NB4 (cell line): ENCODE measurements at places on chromosomes 7 and 10.

DNA sequence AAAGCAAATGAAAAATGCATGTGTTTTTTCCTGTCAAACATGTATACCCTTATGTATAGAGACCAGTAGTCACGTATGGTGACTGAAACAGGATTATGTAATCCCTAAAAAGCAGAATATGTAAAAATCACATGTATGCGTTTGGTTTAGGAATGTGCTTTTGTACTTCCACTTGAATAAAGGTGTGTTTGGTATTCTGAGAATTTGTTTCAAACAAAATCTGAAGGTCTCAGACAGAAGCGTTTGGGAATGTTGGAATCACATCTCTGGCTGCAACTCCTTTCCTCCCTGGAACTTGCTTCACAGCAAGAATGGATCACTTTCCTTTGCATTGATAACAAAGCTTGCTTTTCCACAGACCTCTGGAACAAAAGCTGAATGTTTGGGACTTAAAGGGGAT lies 17.8 kb downstream of the ZNF655 start:
- DNase-seq, result no peak

DNA sequence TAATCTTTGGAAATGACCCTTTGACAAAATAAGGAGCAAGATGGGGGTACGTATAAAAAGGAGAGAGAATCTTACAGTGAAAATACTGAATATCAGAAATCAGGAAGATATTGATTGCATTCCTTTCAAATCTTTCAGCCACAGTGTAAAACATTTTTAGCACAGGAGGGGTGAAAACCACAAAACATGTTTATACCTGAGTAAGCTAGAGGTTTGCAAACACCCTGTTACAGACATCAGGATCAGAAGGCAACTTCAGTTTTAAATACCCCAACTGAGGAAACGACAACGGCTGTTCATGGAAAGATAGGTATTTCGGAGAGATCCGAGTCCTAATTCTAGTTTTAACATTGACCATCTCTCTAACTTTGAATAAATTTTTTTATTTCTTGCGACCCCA lies 69.1 kb upstream of the ITGB1 start:
- no peak for DNase-seq

GRCh38 chr10:9819756-9820494 lies 1197.7 kb upstream of the CELF2 start:
- DNase-seq, result no peak

GRCh38 chr7:50970092-50970491 lies 187.4 kb upstream of the GRB10 start:
- DNase-seq, result no peak

GRCh38 chr10:127990846-127991542 lies 84.1 kb downstream of the PTPRE start:
- DNase-seq, result no peak

DNA sequence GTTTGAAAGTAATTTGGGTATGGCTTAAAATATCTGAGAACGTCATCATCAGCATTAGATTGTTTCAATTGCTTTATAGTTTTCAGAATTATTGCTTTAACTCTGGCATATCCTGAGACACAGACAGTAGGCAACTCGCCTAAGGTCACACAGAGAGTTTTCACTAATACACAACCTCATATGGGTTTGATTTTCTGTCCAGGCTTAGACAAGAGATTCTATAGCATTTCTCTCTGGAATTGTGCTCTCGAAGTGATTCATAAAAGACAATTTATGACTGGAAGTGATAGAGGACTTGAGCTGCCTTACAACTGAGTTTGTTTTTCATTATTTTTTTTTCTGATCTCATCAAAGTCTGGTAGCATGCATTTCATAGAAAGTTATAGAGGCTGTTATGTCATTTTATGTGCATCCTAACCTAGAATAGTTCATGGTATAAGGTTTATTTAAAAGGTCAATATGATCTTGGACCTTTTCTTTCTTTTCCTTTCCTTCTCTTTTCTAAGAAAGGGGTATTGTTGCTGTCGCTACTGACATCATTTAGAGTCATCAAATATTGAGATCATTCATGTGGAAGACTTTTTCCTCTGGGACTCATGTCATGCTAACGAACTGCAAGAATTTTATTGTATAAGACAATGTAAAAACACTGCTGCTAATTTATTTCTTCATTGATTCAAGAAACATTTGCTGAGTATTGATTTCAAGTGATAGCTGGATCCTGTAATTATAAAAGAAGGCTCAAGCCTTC lies 278.2 kb downstream of the PLXDC2 start:
- DNase-seq, result no peak

DNA sequence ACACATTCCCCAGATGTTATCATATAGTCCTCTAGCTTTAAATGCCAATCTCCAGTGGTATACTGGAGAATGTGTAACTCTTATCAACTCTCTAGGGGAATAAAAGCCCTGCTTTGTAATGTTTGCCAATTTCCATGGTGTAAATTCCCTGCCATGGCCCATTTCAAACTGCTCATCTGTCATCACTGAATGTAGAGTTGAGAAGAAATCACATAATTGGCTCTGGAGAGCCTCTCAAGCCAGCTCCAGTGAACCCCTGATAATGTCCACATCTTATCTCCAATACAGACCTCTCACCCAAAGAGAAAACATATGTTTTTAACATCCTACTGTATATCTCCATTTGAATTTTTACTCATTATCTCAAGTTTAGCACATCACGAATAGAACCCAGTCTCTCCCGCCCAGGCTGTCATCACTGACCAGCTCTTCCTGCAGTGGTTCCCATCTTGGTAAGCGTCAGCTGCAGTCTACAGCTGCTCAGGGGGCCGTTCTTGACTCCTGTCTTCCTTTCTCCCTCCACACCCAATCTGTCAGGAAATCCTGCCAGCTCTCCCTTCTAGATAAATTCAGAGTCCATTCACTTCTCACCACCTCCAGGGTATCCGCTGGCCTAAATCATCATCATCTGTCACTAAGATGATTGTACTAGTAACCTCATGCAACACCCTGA lies 332.4 kb downstream of the FRMD4A start:
- no peak for DNase-seq

DNA sequence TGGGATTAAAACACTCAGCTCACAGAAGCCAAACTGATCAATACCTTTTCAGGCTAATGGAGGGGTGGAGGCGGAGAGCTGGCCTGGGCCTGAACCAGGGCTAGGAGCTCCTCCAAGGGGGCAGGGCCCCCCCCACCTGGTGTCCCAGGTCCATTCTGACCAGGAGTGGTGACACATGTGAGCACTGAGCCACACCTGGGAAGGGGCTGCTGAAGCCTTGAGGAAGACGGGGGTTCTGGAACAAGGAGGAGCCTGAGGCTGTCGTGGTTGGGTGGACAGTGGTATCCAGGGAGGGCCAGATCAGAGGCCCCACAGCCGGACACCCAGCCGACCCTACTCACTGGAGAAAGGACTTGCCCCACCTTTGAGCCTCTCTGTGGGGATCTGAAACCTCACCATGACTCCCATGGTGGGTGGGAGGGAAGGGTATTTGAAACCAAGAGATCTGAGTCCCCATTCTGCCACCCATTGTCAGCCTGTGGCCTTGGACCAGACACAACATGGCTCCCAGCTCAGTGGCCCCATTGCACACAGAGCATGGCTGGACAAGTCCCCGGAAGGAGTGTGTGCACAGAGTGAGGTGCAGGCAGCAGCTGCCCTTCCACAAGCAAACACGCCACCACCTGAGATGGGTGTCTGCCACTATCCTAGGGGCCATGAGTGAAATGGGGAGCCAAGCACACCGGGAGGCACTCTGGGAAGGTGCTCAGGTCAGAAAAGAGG lies 12.4 kb downstream of the TMEM273 start:
- no peak for DNase-seq

GRCh38 chr10:123381224-123381623 lies 227.0 kb downstream of the BUB3 start:
- no peak for DNase-seq

- no peak for DNase-seq
Measured at GRCh38 chr7:154973381-154973780, 29.5 kb downstream of the PAXIP1 start.

- DNase-seq, result no peak
Measured at GRCh38 chr7:37504801-37505200, 56.1 kb upstream of the ELMO1 start.

- DNase-seq, result peak; percentile 92
Measured at GRCh38 chr7:17564678-17565212, 266.3 kb downstream of the AHR start.

GRCh38 chr10:24235471-24235870 lies 26.5 kb downstream of the KIAA1217 start:
- DNase-seq, result no peak

DNA sequence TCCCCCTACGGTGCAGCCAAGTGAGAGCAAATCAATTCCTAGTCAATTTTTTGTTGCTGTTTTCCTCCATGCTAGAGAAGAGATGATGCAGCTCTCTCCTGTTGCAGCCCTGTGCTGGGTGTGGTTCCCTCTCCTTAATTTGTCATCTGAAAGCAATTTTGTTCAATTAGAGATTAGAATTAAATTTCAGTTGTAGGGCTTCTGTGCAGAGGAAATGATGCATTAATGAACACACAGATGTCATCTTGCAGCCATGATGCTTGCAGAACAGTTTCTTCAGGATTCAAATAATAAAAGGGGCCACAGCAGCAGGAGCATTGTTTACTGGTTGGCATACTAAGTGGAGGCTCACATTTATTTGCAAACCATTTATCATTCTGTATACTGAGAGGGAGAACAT lies 266.0 kb downstream of the AUTS2 start:
- no peak for DNase-seq

- peak; percentile 24 for DNase-seq
Measured at GRCh38 chr7:130421684-130422083, 19.1 kb downstream of the CEP41 start.

DNA sequence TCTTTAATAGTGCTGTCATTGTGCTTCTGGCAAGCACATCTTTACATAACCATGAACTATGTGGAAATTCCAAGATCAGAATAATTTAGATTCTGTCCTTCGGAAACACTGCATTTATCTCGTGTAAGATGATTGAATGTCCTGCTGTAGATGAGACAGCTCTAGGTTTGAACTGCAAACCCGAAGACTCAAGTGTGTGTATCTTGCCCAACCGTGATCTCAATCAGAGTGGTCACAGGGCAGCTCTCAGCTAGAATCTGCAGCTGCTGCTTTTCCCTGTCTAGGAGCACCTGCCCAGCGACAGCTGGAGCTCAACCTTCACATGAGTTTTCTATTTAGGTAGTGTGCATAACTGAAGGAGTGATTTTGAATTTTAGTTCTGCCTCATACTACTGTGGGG lies 17.5 kb upstream of the KIF20B start:
- no peak for DNase-seq

DNA sequence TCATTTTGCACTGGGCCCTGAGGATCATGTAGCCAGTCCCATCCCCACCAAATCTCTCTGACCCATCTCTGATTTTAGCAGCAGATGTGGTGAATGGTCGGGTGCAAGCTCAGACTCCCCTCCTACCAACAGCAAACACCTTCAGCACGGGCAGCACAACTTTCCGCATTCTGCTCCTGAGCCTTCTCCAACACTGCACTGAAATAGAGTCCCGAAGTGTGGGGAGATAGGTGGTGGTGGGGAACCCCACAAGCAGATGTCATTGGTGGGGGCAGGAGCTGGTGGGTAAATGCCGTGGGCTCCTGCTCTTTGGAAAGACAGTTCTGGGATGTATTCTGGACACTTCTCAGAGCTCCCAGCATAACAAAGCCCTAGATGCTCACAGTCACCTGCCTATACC lies 9.6 kb upstream of the CTBP2 start:
- DNase-seq, result no peak

DNA sequence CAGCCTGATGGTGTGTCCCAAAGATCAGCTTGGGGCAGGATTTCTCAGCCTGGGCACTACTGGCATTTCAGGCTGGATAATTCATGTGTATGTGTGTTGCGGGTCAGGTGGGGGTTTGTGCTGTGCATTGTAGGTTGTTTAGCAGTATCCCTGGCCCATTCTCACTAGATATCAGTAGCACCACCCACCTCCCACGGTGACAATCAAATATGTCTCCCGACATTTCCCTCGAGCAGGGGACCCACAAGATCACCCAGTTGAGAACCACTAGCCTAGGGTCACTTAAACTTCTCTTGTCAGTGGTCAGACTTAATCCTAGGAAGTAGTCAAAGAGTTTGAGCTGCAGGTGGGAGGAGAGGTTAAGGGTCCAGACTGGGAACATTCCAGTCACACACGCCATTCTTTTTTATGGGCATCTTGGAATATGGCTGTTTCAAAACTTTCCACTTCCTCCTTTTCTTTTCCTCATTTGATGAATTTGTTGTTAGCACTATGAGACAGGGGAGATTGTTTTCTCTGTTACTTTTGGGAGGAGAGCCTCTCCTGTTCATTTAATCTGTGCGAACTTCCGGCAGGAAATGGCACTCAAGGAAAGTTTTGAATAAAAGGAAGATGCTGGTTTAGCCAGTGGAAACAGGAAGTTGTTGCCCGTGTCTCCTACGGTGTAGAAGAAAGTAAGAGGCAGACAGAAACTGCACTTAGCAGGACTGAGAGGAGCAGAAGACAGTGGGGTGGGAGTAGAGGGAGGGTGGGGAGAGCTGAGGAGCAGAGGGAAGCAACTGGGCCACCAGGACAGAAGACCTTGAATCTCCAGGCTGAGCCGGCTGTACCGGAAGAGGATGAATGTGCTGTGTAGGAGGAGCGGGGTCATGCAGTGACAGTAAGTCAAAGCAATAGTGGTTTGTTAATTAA lies 17.6 kb upstream of the EXOC6 start:
- peak; percentile 58 for DNase-seq

DNA sequence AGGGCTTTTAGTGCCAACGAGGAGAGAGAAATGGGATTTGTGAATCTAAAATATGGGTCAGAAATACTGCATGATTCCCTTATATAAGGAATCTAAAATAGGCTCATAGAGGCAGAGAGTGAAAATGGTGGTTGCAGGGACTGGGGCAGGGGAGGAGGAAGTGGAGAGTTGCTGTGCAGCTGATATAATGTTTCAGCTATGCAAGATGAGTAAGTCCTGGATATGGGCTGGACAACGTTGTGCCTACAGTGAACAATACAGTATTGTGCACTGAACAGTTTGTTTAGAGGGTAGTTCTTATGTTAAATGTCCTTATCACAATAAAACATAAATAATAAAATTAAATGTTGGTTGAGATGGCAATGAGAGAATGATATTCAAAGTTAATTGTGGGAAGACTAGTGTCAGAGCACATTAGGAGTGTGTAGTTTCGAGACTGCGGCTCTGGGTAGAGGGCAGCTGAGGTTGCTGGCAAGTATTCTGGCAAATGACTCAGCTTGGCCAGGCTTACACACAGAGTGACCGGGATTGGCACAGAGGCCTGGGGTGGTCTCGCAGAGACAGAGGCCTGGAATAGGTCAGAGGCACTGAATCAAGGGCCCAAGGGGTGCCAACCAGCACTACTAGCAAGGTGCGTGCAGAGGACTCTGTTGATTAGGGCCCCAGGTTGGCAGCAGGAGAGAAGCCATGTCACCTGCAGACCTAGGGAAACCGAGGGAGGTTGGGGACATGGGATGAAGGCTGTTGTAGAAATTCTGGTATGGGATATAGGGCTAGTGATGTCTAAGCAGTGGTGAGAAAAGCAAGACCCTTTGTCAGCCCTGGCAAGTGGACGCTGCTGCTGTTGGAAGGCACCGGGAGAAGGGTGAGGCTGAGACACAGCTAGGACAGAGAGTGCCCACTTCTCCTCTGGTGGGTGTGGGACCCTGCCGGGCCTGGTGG lies 2.8 kb upstream of the DEPP1 start:
- DNase-seq, result peak; percentile 53

GRCh38 chr10:21161090-21161625 lies 264.0 kb upstream of the NEBL start:
- DNase-seq, result no peak
